ENCODE measurements at places on chromosomes 6 and 20.

- DNase-seq, result no peak
These were observed 39.4 kb downstream of the TRAF3IP2 start for GRCh38 chr6:111566222-111566734.

- no peak for DNase-seq
These were observed 2.6 kb downstream of the MPIG6B start for GRCh38 chr6:31725502-31726350.

GRCh38 chr6:103872678-103873077 lies 987.0 kb downstream of the HACE1 start:
- no peak for DNase-seq

- no peak for DNase-seq
These were observed 7.5 kb downstream of the MEA1 start for GRCh38 chr6:43006251-43006650.

GRCh38 chr6:4864519-4864918 lies 88.3 kb downstream of the CDYL start:
- DNase-seq, result no peak

DNA sequence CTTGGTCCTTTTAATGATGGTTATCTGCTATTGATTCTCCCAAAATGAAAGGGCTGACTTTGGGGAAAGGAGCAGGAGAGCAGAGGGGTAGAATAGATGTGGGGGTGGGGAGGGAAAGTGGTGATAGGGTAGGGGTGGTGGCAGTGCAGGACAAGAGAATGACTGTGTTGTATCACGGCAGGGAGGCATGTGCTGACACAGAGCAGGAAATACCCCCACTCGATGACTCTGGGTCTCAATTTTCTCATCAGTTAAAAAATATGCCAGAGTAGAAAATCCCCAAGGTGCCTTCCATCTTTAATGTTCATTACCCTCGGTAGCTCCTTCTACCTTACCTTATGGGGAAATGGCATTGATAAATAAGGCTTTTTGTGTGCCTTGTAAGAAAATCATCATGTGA lies 79.0 kb upstream of the ATXN1 start:
- DNase-seq, result no peak

GRCh38 chr20:4610871-4611270 lies 110.8 kb upstream of the PRND start:
- no peak for DNase-seq

DNA sequence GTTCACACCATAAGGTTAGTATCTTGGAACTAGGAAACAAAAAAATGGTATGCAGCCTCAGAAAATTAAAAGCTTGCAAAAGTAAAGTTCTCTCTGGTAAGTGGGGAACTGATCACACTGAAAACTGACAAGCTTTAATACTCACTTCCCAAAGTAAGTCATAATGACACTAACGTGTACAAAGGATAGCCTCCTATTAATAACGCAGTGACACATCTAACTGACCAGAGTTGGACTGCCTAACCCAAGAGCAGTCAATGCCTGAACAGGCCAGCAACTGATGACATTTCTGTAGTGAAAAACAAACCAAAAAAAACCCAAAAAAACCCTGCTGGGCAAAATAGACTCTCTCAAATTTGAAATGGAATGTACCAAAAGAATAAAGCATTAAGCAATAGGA lies 30.7 kb downstream of the CHD6 start:
- no peak for DNase-seq

DNA sequence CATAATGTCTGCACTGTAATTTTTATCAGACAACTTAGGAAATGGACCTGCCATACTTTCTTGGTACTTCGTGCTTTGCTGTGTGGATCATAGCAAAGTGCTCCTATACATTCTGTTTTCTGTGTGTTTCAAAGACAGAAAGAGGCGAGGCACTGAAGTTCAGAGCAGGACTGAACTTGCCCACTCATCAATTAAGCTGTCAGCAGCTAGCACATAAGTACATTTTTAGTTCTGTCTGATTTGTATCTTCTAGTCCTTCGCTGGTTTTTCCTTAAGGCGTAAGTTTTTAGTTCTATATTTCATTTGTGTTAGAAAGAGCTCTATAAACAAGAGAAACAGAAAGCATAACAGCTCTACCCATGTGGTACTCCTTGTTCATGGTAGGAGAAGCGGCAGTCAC lies 42.1 kb downstream of the MAP3K4 start:
- DNase-seq, result no peak

- no peak for DNase-seq
These were observed 120.6 kb downstream of the MMUT start for GRCh38 chr6:49342410-49342809.

- DNase-seq, result no peak
These were observed 655 bp upstream of the NDUFAF4 start for GRCh38 chr6:96898241-96898851.

Measured in amygdala (tissue), 56 donors.